ENCODE measurements at places on chromosomes 7 and 10.

DNA sequence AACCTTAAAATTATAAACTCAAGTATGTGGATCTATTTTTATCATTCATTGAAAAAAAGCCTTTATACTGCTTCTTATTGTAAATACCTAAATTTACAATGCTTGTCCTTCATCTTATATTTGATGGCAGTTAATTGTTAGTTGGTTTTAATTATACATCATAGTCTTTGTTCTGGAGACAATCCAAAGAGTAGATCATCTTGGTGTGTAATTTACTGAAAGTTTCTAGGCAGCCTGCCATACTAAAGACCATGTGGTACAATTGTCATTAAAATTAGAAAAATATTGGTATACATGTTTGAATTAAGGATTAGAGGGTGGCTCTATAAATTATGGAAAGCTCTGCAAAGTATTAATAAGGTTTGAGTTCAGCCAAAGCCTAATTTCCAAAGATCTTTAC lies 231.4 kb downstream of the KCND2 start:
- no peak for DNase-seq

DNA sequence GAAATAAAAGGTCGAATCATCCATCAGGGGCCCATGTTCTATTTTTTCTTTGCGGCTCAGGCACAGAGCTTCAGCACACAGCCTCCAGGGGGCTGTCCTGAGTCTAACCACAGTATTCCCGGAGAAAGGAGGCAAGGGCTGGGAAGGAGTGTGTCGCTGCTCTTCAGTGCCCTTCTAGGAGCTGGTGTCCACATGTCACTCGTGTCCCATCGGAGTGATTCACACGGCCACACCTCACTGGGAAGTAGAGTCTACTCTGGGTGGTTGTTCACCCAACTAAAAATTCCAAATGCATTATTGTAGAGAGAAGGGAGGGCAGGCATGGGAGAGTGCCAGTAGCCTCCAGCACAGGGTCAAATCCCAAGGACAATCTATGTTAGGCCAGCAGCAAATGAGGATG lies 114.8 kb upstream of the LANCL2 start:
- no peak for DNase-seq

GRCh38 chr7:42156967-42157721 lies 79.9 kb downstream of the GLI3 start:
- no peak for DNase-seq

GRCh38 chr10:74771054-74771453 lies 55.3 kb upstream of the KAT6B start:
- no peak for DNase-seq
